ENCODE measurements at places on chromosomes 1 and 21.

DNA sequence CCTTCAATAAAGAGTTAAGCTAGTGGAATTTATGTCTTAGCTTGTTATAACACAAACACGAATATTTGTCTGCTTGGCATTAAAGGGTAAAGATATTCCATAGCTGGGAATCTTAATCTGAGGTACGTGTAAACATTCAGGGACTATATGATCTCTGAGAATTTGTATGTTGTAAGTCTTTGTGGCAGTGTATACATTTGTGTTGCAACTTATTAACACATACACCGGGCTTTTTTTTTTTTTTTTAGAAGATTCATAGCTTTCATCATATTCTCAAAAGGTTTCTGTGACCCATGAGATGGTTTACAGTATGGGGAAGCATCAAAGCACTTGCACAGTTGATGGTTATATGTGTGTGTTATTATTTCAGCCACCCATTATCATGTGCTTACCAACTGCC, 3.0 kb downstream of the GGPS1 start:
- DNase-seq = no peak

DNA sequence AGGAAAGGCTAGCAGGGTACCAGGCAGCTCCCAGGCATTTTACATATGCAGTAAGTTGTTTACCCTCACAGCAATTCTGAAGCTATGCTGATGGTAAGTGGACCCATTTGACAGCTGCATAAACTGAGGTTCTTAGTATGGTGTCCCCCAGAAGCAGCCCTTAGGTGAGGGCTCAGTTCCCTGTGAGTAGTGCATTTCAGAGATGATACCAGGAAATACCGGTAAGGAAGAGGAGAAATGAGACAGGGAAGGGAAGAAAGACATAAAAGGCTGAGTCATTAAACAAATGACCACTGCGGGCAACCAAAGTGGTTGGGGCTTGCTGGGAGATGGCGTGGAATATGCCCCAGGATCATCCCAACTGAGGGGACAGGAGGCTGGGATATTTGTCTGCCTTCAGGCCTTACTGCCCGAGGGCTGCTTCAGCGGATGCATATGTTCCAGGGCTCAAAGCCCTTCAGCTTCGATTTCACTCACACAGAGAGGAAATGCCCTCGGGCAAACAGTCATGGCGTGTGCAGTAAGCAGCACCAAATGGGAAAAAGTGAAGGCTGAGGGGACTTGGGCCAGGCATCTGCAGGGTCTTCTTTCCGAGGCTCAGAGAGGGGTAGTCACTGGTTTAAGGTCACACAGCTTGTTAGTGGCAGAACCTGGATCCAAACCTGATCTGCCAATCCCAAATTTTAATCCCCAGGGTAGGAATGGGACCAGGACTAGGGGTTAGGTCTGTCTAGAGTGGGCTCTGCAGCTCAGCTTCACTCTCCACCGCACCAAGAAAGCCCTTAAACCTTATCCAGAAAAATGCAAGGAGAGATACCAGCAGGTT, 133.7 kb upstream of the RUNX3 start:
- no peak for DNase-seq

- no peak for DNase-seq
Measured at GRCh38 chr1:211894312-211894711, 63.7 kb upstream of the LPGAT1 start.

GRCh38 chr1:111852261-111852721, 96.6 kb downstream of the DDX20 start:
- DNase-seq = no peak

GRCh38 chr1:53025769-53026112, 36.3 kb upstream of the PODN start:
- no peak for DNase-seq

DNA sequence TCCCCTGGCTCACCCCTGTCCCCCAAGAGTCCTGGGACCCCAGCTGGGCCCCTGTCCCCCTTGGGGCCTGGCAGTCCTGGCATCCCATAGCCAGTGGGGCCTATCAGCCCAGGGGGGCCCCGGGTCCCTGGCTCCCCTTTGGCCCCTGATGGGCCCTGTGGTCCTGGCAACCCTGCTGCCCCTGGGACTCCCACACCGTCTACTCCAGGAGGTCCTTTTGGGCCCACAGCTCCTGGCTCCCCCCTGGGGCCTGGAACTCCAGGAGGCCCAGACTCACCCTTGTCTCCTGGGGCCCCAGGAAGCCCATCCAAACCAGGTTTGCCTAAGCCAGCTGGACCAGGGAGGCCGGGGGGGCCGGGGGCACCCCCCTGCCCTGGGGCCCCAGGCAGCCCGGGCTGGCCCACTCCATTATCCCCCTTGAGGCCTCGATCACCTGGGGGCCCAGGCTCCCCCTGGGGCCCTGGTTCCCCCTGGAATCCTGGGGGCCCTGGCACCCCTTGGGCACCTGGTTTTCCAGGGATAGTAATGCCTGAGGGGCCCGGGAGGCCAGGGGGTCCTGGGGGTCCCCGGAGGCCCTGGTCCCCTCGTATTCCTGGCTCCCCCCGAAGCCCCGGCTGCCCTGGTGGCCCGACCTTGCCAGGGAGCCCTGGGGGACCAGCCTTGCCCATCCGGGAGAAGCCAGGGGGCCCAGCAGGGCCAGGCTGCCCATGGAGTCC, 10.1 kb downstream of the ADPRS start:
- DNase-seq = no peak

DNA sequence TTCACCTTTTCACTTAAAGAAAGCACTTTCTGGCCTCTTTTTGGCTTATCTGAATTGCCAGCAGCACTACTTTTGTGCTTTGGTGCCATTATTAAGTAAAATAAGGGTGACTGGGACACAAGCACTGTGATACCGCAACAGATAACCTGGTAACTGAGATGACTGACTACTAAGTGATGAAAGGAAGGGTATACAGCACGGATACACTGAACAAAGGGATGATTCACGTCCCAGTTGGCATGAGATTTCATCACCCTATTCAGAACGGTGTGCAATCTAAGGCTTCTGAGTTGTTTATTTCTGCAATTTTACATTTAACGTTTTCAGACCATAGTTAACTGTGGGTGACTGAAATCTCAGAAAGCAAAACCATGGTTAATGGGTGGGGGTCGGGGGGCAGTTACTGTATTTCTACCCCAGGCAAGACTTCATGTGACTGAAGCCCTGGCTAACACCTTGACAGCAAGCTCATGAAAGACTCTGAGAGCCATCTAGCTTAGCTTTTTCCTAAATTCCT, 102.8 kb downstream of the CLIC6 start:
- peak; percentile 73 for DNase-seq

DNA sequence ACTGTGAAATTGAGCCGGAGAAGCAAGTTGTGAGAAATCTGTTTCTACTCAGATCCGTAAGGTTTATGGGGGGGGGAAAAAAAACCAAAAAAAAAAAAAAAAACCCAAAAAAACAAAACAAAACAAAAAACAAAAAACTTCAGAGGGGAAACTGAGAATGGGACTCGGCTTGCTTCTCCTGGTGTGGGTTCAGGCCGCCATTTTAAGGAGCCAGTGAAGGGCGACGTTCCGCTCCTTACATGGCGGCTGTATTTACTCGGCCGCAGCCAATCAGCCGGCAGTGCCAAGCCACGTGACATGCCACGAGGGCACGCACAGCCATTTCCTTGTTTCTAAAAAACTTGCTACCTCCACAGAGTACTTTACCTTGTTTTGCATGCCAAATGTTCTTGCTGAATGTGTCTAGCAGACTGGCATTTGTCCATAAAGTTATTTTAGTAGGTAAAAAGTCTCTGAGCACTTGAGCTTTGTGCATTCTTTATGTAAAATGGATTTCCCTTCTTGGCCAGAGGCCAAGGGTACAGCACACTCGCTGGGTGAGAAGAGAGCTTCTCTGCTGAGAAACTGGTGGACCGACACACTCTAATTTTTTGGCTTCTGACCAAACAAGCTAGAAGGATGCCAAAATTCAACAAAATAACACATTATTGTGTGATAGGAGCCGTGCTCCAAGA, 101.8 kb downstream of the NFIA start:
- peak; percentile 67 for DNase-seq

DNA sequence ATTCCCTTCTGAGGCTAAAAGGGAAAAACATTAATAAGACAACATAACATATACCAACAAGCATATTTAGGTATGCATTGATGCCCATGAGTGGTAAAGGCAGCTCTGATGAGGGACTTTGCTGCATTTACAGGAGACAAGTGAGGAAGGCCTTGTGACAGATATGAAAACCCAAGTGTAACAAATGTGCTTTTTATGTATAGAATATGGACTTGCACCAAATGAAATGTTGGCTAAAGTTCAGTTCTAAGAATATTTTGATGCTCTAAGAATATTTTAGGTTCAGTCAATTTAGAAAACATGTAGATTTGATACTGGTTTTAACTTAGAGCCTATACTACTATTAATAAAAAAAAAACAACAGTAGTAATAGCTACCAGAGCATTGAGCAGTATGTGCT, 424.7 kb downstream of the LMO4 start:
- no peak for DNase-seq

GRCh38 chr1:27931759-27932158, 3.0 kb upstream of the SMPDL3B start:
- no peak for DNase-seq

GRCh38 chr21:42468491-42469131, 27.4 kb downstream of the RSPH1 start:
- DNase-seq = no peak

GRCh38 chr1:56873213-56873612, 18.6 kb downstream of the C8A start:
- DNase-seq = no peak

GRCh38 chr1:79704067-79704466, 697.5 kb upstream of the ADGRL4 start:
- no peak for DNase-seq

DNA sequence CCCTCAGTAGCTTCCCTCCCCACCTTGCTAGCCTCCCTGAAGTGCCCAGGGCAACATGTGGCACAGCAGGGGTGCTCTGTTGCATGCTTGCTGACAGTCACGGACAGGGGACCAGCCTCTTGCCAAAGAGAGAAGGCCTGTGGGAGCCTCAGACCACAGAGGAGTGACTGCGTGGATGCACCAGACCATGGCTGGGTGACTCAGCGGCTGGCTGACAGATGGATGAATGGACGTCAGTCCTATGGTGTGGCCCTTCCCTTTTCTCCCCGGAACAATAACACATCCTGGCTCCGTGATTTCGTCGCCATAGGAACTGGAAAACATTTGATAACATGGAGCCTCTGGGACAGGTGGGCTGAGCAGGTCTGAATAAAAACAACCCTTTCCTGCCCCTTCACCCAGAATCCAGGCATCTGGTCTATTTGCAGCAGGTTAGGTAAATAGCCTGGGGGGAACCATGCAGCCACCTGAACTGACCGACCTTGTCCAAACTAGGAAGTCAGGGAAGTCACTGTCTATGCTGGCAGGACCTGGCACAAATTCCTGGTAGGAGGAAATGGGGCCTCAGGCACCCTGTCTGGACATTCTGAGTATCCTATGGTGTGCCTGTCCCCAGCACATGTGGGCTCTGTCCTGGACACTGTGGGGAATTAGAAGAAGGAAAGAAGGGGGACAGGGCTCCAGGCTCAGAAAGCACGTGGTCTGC, 53.3 kb downstream of the NENF start:
- DNase-seq = peak; percentile 81
